Trophoblast cell (in vitro differentiated cells and primary cell): ENCODE measurements at places on chromosomes 3 and 15.

DNA sequence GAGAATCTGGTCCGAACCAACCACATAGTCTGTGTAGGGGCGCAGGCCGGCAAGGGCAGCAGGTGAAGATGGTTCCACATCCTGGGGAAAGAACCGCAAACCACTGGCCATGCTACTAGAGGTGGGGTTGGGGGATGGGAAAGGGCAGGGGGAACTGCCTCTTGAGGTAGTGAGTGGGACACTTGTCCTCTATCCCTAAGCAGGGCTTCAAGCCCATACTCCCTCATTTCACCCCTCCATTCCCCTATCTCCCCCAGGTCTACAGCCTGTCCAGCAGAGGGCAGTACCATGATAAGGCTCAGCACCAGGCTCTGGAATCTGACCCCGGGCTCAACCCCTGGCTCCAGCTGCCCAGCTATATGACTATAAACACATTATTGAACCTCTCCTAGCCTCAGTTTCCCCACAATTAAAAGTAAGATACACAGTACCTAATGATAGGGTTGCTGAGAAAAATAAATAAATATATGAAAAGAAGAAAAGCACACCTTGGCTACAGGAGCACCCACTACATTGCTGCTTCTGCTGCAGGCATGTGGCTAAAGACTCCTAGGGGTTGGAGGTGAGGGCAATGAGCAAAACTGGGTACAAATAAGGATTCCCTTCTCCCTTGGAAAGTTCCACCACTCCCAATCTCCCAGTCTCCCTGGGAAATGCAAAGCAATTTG is 6.3 kb downstream of the GORASP1 start:
- DNase-seq: peak; percentile 60

DNA sequence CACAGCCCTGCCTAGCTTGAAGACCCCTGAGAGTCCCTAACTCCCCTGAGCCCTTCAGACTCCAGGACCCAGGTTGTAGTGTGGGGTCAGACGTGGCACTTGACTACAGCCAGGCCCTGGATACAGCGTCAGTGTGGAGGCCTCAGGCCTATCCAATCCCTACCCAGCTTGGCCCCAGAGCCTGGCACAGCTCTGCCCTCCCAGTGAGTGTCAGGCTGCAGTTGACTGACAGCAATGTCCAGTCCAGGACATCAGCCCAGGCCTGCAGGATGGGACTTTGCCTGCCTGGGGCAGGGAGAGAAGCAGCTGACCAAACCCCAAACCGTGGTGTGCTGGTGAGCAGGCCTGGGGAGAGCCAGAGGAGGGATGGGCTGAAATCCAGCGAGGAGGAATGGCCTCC is 27.3 kb downstream of the KLF13 start:
- DNase-seq: no peak

DNA sequence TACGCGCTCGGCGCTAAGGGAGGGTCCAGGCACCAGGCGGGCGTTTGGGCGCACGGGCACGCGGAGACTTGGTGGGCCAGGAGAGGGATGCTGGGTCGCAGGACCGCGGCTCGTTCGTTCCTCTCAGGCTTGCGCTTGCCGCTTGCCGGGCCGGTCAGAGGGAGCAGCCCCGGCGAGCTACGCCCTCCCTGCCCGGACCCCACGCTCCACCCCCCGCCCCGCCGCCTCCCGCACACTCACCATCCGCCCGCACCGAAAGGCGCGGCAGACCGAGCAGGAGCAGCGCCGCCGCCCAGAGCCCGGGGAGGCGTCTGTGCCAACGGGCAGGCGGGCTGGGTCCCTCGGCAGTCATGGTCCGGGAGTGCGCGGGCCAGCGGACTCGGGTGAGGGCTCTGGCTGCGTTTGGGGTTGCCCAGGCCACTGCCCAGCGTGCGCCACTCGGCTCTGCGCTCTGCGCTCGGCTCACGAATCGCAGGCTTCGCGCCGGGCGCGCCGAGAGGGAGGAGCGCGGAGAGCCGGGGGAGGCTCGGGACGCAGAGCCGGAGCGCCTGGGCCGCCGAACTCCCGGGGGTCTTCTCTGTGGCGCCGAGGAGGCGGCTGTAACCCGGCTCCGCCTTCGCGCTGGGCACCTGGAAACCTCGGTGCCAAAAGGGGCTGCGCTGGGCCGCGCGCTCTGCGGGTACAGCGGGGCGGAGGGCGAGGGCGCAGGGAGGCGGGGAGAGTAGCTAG is at the start of gene SUSD5:
Gene SUSD5, minus strand, starts transcription at position 365 of the 729 bp plus-strand sequence. Its CDS starts 13 bp downstream, at position 352.
- DNase-seq: no peak

GRCh38 chr3:59374818-59375211 is 325.0 kb upstream of the CFAP20DC start:
- no peak for DNase-seq

DNA sequence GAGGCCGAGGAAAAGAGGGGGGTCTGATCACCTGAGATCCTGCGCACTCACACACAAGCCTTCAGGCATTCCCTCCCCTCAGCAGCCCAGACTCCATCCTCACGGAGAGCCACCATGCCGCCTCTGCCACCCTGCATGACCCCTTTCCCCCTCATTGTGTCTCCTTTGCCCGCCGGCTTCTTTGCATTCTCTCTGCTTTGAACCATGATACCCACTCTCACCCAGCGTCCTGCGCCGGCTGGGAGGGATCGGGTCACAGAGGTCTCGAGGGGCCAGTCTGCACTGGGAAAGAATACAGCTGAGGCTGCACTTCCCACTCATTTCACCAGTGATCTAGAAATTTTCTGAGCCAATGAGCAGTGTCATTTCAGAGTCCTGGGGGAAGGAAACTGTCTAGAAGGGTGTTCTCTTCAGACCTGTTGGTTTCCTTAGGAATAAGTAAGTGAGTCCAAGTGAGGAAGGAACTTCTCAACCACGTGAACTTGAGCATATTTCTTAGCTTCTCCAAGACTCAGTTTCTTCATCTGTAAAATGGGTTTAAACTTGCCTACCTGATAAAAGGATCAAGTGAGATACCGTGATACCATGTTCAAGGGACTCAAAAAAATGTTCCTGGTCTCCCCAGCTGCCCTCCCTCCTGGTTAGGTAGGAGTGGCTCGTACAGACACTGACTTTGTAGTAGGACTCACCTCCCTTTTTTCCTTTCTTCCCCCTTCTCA is 96.7 kb downstream of the TOP2B start:
- DNase-seq: no peak

- DNase-seq: no peak
Observed at GRCh38 chr3:4359805-4360502, 56.8 kb downstream of the SETMAR start.

DNA sequence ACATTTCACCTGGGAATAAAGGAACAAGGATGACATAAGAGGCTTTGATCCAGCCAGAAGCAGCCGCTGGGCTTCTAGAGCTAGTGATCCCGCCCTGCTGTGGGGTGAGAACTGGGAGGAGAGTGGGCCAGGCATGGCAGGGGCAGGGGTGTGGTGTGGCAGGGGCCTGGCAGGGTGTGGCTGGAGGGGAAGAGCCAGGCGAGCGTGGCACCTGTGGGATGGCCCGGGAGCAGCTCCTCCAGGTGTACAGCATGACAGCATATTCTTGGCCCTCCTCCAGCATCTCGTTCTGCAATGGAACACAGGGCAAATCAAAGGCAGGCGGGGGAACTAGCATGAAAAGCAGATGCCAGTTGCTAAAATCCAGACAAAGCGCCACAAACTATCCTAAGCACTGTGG is 35.5 kb downstream of the CYFIP1 start:
- no peak for DNase-seq

DNA sequence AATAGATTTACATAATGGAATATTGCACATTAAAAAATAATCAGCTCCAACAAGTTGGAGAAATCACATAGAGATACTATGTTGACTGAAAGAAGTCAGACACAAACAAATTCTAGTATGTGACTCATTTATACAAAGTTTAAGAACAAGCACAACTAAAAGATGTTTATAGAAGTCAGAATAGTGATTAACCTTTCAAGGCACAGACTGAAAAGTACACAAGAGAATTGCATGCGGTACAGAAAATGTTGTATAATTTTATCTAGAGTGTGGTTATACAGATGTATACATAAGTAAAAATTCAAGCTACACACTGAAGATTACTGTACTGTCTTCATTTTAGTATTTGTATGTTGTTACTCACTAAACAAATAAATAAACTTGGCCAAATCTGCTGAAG is 19.3 kb upstream of the ATOSA start:
- no peak for DNase-seq

GRCh38 chr3:100263583-100263982 is 2.8 kb downstream of the TBC1D23 start:
- DNase-seq: peak; percentile 11

- DNase-seq: no peak
Observed at GRCh38 chr3:81938681-81939080, 177.2 kb upstream of the GBE1 start.
